T-helper 2 cell treated with Interferon-gamma antibody and Interleukin-4, amounts not matched to agents 100 ng/mL and 5 ng/mL, for 36 hours (primary cell): ENCODE measurements at places on chromosomes 13 and 19. TPM values are rescaled to one million over a fixed set of nuclear protein-coding genes. Genes with fewer than 3 reads are reported as not detected.

SPTBN4 gene
- total RNA-seq: 0.20 and 0.57 TPM in 2 replicates

ATP8A2 gene
- 0.41 and 0.50 TPM in 2 replicates for total RNA-seq

SLC15A1 gene
- not detected in 2 replicates for total RNA-seq

CD177 gene
- total RNA-seq: not detected in 2 replicates

FXYD7 gene
- 0.70 and 1.9 TPM in 2 replicates for total RNA-seq

C19orf44 gene
- 2.8 and 3.4 TPM in 2 replicates for total RNA-seq

FAM124A gene
- total RNA-seq: 0.11 and 0.36 TPM in 2 replicates

JUND gene
- 292 and 308 TPM in 2 replicates for total RNA-seq

GTF3A gene
- total RNA-seq: 265 and 273 TPM in 2 replicates

JAK3 gene
- 184 and 186 TPM in 2 replicates for total RNA-seq

ZNF836 gene
- 12.0 and 15.2 TPM in 2 replicates for total RNA-seq

NLRP8 gene
- total RNA-seq: not detected in 2 replicates

CCDC169 gene
- 0.32 TPM in 1 of 2 replicates, not detected in the other for total RNA-seq

SOX1 gene
- not detected in 2 replicates for total RNA-seq
